ENCODE measurements at places on chromosomes 3 and 15.

DNA sequence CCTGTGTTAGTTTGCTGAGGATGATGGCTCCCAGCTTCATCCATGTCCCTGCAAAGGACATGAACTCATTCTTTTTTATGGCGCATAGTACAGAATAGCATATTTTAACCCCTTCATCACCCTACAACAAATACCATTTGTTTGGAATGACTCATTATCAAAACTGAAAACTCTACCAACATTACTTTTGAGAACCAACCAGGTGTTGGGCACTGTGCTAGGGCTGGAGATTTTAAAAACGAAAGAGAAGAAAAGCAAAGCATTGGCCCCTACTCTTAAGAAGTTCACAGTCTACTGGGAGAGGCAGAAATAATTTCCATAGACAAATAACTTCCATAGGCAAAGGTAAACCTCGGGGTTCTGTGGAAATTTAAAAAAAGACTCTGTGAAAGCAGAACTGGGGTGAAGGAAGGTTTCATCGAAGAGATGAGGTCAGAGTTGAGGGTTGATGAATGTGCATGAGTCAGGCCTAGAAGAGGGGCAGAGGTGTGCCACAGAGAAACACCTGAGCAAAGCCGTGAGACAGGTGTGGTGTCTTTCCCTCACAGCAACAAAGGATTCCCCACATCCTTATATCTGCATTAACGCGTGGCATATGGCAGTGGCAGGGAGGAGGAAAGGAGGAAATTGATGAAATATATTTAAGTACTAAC, 51.0 kb downstream of the MCF2L2 start:
- no peak for DNase-seq

DNA sequence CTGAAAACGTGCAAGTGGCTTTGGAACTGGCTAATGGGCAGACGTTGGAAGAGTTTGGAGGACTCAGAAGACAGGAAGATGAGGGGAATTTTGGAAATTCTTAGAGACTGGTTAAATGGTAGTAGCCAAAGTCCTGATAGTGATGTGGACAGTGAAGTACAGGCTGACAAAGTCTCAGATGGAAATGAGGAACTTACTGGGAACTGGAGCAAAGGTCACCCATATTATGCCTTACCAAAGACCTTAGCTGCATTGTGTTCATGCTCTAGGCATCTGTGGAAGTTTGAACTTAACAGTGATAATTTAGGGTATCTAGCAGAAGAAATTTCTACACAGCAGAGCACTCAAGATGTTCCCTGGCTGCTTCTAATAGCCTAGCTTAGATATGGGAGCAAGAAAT, 28.6 kb upstream of the SERPINI2 start:
- DNase-seq = no peak

GRCh38 chr3:77466562-77467115, 426.7 kb downstream of the ROBO2 start:
- no peak for DNase-seq

GRCh38 chr15:95937128-95937528, 393.4 kb upstream of the NR2F2 start:
- DNase-seq = no peak

DNA sequence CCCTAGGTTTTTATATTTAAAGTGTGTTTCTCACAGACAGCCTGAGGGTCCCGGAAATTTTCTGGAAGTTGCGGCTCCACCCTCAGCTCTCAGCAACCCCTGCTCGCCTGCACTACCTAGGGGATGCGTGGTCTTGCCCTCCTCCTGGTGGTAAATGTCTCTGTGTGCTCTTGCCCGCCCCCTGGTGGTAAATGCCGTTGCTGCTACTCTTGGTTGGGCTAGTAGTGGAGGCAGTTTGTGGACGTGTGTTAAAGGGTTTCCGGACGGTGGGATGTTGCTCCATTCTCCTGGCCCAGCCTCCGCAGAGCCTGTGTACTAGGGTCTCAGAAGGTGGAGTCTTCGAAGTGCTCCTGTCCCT, 27.4 kb downstream of the STOML1 start:
- DNase-seq = peak; percentile 91
